ENCODE measurements at places on chromosomes 7 and 10.

DNA sequence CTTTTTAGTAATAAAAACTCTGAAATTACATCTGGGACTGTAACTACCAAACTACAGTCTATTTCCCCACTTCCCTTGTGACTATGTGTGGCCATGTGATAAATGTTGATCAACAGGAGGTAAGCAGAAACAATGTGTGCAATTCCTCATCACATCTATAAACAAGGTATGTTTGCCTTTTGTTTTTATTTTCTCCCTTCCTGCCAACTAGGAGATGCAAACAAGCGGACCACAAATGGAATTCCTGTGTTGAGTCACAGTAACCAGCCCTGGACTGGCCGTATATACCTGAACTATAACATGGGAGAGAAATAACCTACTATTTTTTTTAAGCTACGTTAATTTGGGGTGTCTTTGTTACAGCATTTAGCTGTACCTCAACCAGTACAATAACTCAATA lies 52.5 kb downstream of the SCRN1 start:
- DNase-seq: no peak

DNA sequence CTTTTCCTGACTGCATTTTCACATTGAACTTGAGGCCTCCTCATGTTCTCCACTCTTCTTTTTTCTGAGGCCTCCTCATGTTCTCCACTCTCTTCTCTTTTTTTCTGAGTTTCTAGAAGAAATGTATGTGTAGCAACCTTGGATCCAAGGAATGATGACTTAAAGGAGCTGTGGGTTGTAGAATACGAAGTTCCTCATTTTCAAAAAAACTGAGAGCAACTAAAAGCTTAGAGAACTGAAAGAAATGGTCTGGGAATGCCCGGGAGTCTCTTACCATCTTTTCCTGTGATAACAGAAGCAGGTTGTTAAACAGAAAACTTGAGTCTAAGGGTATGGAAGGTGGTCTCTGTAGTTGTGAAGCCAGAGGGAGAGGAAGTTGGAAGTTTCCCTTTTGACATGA lies 32.8 kb downstream of the MRPS33 start:
- no peak for DNase-seq

DNA sequence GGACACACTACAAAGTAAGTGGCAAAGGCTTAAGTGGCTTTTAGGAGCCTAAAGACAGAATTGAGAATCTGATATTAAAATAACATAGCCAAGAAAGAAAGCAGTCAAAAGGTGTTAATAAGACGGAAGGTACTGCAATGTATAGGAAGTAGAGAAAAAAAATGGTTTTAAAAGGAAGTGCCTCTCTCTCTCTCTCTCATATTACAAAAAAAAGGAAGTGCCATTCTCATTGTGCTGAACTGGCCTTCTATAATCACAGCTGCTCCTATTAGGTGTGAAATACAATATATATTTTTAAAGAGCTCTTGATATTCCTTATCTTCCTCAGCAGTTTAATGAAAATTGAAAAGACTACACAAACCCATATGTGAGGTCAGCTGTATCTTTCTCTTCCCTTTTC lies 199.4 kb upstream of the NPVF start:
- no peak for DNase-seq

- no peak for DNase-seq
Observed at GRCh38 chr10:15879058-15879457, 18.8 kb upstream of the MINDY3 start.

DNA sequence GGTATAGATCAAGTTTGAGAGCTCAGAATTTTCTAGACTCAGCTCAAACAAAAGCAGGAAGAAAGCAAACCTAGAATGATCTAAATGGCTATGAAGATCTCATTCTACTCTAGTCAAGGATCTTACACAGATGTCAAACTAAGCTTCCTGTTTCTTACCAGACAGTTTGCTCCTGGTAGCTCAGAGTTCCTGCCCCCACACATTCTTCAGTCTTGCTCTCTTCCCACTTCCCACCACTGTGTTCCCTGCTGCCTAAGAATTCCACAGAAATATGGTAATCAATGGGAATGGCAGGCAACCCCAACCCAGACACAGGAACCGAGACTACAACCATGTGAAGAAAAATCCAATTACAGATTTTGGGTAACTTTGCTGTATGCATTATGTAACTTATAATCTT lies 133.4 kb upstream of the PTN start:
- DNase-seq: no peak

DNA sequence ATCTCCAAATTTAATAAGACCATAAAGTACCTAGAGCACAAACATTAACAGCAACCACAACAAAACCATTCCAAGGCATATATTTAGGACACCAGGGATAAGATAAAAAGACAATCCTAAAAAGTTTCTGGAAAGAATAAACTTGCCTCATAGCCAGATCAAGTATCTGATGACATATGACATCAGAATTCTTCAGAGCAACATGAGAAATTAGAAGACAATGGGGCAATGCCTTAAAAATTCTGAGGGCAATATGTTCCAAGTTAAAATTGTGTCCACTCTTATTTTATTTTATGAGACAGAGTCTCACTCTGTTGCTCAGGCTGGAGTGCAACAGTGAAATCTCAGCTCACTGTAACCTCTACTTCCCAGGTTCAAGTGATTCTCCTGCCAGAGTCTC lies 2.8 kb downstream of the EFCAB10 start:
- DNase-seq: no peak

DNA sequence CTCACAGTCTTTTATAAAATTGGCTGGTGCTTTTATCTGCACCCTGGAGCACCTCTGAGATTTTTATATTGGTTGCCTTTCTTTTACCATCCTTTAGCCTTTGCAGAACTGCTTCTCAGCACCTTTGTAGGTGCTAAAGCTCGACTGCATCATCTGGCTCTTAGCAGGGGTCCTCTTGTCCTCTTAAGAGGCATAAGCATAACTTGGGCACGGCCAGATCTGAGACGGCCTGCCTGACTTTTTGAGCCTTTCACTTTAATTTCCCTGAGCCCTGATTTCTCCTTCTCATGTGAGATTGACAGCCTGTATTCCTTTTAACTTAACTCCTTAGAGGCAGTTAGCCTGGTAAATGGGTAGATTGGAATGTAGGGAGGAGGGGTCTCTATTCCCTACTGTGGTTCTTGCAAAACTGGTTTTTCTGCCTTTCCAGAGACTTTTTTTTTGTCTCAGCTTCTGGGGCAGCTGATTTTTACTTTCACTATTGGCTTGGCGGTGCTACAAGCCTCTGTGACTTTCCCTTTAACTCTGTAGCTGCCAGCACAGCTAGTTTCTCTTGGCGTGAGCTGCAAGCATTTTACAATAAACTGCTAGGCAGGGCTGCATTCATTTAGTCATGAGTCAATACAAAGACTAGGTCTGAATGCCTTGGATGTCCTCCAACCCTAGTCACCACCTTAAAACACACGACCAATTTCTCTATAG lies 24.0 kb downstream of the ZPBP start:
- DNase-seq: no peak

GRCh38 chr10:121087129-121087528 lies 236.0 kb downstream of the WDR11 start:
- DNase-seq: no peak

DNA sequence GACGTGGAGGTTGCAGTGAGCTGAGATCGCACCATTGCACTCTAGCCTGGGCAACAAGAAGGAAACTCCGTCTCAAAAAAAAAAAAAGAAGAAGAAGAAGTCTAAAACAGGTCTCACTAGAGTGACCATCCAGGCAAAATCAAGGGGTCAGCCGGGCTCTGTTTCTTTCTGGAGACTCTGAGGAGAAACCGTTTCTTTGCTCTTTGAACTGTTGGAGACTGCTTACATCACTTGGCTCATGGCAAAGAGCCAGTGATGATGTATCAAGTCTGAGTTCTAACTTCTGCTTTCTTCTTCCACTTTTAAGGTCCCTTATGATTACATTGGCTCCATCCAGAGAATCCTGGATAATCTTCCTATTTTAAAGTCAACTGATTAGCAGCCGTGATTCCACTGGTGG lies 306.8 kb downstream of the WDR11 start:
- no peak for DNase-seq

DNA sequence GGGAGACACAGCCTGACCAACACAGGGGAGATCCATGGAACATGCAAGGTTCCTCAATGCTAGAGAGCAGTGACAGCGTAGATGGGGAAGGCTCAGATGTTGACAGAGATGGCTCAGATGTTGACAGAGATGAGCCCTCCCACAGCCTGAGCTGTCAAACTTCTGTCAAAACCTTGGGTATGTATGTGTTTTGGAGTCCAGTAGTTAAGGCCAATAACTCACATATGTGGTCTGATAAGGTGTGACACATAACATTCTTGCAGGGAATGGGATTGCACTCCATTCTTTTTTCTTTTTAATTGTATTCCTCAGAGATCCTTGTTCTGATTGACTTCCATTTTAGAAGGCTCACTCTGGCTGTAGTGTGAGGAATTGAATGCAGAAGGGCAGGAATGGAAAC lies 136.3 kb downstream of the C1GALT1 start:
- no peak for DNase-seq

DNA sequence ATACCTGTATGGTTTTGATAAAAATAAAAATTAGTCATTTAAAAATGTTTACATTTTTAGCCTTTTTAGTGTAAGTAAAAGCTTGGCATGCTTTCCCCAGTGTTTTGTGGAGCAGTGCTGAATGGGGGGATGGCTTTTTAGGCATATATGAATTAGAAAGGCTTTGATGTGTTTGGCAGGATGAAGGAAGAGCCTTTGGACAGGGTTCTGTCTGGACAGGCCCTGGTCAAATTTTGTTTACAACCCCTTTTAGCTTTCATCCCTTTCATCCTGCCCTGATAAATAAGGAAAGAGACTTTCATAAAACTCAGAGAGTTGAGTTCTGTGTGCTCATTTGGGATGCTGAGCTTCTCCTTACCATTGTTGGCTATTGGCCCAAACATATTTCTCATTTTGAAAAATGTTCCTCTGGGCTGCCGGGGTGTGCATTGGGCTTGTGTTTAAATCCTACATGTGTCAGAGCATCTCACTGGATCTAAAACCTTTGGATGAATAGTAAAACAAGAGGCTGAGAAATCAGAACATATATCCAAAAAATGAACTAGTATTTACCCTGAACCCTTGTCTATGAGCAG lies 68.1 kb upstream of the PHYHIPL start:
- DNase-seq: no peak

DNA sequence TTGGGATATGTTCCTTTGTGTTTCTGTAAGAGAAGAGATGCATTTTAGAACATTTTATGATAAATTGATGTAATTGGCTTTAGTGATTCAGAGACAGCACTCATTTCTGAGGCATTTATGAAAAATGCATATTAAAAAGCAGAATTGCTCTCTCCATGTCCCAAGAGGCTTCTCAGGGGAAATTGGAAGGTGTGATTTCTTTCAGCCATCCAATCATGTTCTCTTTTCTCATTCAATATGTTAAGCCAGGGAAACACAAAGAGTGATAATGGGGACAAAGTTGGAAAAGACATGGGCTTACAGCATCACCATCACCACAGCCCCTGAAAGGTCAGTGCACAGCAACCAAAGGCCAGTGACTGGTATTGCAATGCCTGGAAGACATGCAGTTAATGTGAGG lies 129.9 kb upstream of the COL1A2 start:
- no peak for DNase-seq

GRCh38 chr7:2358968-2359527 lies 4.4 kb downstream of the EIF3B start:
- DNase-seq: no peak

DNA sequence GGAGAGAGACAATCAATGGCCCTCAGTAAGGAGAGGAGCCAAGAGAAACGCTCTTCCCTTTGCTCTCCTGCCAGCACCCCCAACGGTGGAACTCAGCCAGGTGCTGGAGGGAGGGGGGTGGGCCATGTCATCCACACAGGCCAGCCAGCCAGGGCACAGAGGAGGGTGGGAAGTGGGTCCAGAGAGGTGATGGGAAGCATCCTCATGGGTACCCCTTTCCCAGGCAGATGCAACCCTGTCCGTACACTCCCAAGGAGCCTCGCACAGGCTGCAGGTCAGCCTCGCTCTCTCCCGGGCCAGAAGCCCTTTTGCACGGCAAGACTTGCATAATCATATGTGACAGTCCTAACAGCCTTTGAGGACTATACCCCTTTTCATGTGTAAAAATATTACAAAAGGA lies 142.0 kb upstream of the NAMPT start:
- no peak for DNase-seq

DNA sequence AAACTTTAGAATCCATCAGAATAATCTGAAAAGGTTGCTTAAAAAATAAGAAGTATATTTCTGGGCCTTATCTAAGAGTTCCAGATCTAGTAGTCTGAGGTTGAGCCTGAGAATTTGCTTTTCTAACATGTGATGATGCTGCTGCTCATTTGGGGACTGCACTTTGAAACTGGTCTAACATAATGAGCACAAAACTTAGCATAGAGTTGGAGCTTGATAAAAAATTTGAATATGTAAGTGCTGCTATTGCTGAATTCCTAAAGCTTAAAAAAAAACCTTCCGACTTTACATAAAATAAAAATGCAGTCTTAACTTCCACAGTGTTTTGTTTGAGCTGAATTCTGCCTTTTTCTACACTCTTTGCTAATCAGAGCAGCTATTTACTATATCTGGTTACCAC lies 48.8 kb downstream of the GLCCI1 start:
- DNase-seq: no peak

DNA sequence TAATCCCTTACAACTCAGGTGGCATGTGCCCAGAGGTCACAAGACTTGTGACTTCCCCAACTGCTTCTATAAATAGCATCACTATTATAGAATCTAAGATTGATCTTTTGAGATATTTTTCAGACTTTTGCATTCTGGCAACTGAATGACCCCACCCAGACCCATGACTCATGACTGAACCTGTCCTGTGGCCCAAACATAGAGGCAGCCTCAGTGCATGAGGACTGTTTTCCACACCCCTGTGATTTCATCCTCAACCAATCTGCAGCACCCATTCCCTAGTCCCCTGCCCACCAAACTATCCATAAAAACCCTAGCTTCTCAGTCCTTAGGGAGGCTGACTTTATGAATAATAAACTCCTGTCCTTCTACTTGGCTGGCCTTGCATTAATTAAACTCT lies 84.5 kb downstream of the MICU1 start:
- DNase-seq: no peak

- no peak for DNase-seq
Observed at GRCh38 chr10:91050371-91051034, 129.6 kb upstream of the ANKRD1 start.

GRCh38 chr7:139422126-139422525 lies 61.3 kb downstream of the KLRG2 start:
- DNase-seq: no peak

DNA sequence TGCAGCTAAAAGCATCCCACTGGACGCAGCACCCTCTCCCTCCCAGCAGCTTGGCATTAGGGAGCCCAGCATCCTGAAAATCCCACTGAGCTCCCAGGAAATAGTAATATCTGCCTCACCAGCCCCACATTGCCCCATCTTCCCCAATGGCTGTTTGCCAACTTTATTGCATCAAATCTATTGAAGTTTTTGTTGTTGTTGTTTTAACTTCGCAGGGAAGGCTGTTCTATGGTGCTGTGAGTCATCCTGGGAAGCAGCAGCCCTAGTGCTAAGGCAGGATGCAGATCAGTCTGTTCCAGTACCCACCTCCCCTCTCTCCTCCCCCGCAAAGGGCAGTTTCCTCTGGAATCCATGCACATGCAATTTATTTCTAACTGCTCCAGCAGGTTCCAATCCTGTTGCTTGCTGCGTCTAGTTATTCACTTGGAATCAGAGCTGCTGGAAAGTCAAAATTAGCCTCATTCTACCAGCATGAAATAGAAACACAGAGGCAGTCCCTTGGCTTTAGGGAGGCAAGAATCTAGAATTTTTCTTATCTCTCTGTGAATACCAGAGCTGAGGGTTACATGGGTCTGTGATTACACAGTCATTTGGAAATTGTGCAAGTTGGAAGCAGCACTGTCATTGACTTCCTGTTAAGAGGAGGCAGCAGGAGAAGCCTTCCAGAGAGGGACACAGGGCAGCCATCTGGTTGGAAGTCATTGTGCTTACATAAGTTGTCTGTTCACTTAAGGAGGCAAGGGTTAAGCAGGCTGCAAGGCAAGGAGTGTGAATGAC lies 115.9 kb upstream of the CACUL1 start:
- DNase-seq: no peak

Measured in GM12891 (cell line).